ENCODE measurements at places on chromosomes 2 and 18.

DNA sequence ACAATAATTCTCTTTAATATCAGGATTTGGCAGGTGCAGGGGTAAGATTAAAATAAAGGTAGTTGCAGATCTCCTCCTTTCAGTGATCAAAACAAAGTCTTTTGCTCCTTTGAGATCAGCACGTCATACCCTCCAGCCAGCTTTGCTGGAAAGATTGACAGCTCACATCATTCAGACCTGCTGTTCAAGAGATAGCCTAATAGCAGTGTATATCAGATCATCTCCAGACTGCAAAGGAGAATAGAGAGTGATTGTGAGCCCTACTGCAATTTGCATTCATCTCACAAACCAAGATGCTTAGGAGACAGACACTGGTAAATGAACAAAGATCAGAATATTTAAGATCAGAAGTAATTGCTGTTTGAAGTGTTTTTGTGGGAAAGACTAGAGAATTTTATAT lies 135.8 kb upstream of the DSEL start:
- no peak for DNase-seq

- DNase-seq: no peak
These were observed 577 bp downstream of the ERCC3 start for GRCh38 chr2:127293386-127293747.

GRCh38 chr2:148720501-148721001 lies 76.0 kb downstream of the EPC2 start:
- DNase-seq: no peak

GRCh38 chr18:48342581-48342980 lies 66.6 kb downstream of the ZBTB7C start:
- DNase-seq: no peak

DNA sequence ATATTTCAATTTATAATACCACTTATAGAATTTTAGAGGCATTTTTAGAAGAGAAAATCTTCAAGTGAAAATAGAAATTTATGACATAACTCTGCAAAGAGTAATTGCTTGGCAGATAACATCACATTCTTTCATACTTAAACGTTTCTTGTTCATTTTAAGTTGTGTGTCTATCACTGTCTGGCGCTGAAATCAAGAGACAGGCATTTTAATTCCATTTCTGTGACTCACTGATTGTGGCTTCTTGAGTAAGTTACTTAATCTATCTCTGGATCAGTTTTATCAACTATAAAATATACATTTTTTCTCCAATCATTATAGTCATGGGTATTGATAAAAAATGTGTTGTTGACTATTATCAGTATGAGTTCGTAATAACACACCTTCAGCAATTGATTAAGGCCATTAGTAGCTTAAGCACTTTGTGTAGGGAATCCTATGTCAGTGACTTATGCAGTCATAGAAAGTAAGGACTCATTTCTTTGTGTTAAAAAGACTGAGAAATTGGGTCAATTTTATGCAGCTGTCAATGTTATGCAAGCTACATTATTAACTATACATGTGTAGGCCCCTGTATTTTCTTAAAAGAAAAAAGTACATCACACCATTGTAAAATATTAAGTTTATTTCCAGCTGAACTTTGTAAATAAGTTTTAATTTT lies 497.3 kb downstream of the CCDC85A start:
- DNase-seq: no peak

DNA sequence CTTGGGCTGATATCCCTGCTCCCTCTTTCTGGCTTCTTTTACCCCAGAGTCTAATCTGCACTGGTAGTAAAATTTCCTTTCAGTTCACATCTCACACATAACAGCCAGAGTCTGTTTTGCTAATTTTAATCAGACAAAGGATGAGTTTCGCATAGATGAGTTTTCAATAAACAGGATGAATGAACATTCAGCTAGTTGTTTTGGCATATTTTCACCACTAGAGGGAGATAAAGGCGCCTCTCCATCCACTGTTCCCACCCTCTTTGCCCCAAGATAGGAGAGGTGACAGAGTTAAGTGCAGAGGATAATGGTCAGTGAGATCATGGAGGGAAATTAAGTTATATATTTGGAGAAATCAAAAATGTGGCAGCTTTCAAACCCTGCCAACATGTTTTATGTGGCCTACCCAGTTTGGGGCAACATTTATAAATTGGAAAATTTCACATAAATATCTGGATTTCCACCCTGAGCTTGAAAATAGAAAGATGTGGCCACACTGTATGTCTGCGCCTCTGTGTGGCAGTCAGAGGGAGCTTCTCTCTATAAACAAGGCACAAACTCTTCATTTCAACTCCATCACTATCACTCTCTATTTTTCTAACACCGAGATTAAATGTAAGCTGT lies 48.5 kb upstream of the DTNA start:
- DNase-seq: peak; percentile 7

GRCh38 chr2:195319548-195320412 lies 337.2 kb upstream of the SLC39A10 start:
- no peak for DNase-seq

- no peak for DNase-seq
These were observed 64.8 kb downstream of the PDCL3 start for GRCh38 chr2:100627330-100628300.

- DNase-seq: no peak
These were observed 44.6 kb upstream of the SERPINE2 start for GRCh38 chr2:224083638-224084037.

- no peak for DNase-seq
These were observed 27.0 kb downstream of the EPB41L3 start for GRCh38 chr18:5516841-5517240.

DNA sequence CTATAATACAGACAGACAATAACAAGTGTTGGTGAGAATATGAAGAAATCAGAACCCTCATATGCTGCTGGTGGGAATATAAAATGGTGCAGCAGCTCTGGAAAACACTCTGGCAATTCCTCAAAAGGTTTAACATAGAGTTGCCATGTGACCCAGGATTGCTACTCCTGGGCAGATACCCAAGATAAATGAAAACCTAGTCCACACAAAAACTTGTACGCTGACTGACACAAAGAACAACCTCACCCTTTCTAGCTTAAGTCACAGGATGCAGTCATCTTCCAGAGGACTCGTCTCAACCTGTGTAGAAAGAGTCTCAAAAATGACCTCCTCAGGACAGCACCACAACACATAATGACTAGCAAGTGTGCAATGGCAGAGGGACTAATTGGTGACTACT lies 71.6 kb upstream of the ACAA2 start:
- DNase-seq: no peak

DNA sequence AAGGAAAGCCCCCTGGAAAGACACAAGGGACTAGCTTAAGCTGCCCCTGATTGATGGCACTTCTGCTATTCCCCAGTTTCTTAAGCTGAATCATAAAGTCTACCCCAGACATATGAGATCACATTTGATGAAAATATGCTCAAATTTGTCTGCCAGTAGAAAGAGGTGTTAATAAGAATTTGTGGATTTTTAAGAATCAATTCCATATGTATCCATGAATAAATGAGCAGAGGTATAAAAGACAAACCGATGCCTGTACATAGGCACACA lies 119.9 kb downstream of the CCBE1 start:
- no peak for DNase-seq

- no peak for DNase-seq
These were observed 134.4 kb upstream of the SEC11C start for GRCh38 chr18:59005262-59005661.

DNA sequence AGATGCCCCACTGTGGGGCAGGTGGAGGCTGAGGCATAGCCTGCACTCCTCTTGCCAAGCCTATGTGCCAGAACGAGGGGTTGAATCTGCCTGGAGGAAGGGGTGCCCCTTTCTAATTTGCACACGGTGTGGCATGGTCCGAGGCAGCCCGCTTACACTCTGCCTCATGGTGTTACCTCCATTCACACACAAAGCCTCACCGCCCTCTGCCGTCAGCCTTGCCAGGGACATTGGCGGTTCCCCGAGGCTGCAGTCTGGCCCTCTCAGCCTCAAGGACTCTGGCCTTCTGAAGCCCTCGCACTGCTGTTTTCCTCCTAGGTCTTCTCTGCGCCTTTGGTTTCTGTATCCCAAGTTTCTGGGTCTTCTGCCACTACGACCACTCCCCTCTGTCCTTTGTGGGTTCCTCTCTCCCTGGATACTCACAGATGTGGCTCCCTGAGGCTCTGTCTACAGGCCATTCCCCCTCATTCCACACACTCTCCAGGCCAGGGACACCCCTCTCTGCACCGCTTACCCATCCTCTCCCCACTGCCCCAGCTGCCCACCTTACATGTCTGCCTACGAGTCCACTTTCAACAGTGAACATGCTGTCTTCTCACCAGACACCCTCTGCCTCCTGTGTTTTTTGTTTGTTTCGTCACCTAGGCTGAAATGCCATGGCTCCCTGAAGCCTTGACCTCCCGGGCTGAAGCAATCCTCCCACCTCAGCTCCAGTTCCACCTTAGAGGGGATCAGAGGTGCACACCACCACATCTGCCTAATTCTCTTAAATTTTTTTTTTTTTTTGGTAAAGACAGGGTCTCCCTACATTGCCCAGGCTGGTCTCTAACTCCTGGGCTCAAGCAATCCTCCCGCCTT lies 7.9 kb upstream of the ASPRV1 start:
- no peak for DNase-seq

- DNase-seq: peak; percentile 54
These were observed 112.9 kb upstream of the ATP8B1 start for GRCh38 chr18:57915865-57916582.

- no peak for DNase-seq
These were observed 31.5 kb upstream of the PDIA6 start for GRCh38 chr2:10844097-10844496.

GRCh38 chr2:188369365-188369764 lies 77.7 kb downstream of the GULP1 start:
- DNase-seq: peak; percentile 0

GRCh38 chr2:43321446-43321845 lies 95.0 kb upstream of the ZFP36L2 start:
- DNase-seq: no peak

- DNase-seq: no peak
These were observed 116.3 kb downstream of the GALNT1 start for GRCh38 chr18:35697869-35698268.

- DNase-seq: no peak
These were observed 97.1 kb upstream of the MAP4K3 start for GRCh38 chr2:39534095-39534711.

GRCh38 chr2:119753041-119753929 lies 6.4 kb upstream of the PTPN4 start:
- DNase-seq: no peak

DNA sequence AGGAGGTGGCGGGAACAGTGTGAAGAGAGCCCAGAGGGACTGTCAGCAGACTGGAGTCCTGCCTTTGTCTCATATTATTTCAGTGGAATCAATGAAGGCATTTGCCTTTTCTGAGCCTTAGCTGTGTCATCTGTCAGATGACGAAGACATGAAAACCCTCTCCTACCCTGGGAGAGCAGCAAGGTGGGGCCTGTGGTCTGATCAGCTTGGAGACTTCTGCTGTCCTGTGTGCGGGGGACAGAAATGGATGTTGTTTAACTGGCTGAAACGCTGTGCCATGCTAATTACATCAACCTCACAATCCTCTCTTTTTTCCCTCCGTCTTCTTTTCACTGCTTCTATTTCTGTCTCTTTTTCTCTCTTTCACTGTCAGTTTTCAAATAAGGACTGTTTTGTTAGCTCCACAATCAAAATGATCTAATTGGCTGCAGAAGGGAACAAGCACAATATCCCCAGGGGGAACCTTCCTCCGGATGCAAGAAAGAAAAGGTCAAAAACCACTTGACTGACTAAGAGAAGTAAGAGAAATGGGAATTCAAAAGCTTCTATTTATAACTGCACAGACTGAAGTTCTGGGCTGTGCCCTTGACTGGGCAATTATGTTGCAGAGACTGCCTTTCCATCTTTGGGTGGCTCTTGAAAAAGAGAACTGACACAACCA lies 340.1 kb downstream of the CLIP4 start:
- DNase-seq: peak; percentile 36

- no peak for DNase-seq
These were observed 225.5 kb upstream of the VRK2 start for GRCh38 chr2:57821088-57821487.

- no peak for DNase-seq
These were observed 2.3 kb downstream of the WNT10A start for GRCh38 chr2:218882866-218883366.

GRCh38 chr2:113940891-113941290 lies 51.0 kb downstream of the ACTR3 start:
- DNase-seq: no peak

DNA sequence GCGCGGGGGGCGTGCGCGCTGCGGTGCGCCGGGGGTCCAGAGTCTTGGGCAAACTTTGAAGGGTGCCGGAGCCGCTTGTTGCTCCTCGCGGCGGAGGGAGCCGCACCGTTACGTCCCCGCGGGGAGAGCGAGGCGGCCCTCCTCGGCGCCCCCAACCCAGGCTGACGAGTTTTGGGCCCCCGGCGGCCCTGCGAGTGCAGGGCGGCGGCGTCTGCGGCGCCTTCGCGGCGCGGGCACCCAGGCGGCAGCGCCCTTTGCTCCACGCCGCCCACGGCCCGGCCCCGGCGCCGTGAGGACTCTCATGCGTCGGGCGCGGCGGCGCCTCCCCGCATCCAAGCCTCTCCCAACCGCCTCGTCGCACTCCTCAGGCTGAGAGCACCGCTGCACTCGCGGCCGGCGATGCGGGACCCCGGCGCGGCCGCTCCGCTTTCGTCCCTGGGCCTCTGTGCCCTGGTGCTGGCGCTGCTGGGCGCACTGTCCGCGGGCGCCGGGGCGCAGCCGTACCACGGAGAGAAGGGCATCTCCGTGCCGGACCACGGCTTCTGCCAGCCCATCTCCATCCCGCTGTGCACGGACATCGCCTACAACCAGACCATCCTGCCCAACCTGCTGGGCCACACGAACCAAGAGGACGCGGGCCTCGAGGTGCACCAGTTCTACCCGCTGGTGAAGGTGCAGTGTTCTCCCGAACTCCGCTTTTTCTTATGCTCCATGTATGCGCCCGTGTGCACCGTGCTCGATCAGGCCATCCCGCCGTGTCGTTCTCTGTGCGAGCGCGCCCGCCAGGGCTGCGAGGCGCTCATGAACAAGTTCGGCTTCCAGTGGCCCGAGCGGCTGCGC lies 814 bp downstream of the FZD7 start:
- DNase-seq: no peak

- DNase-seq: no peak
These were observed 185.5 kb upstream of the SETBP1 start for GRCh38 chr18:44495151-44495550.
